LHCN-M2 (cell line): ENCODE measurements at places on chromosomes 4 and X.
A peak's percentile ranks its signal among the peaks of the same experiment; 100 is the strongest.

- DNase-seq, result no peak
These were observed 1092.3 kb downstream of the ARAP2 start for GRCh38 chr4:35151816-35152572.

- DNase-seq, result peak; percentile 56
These were observed 58.6 kb upstream of the GK2 start for GRCh38 chr4:79466621-79467020.

- DNase-seq, result no peak
These were observed 124.9 kb downstream of the CBLL2 start for GRCh38 chrX:22397566-22397965.

DNA sequence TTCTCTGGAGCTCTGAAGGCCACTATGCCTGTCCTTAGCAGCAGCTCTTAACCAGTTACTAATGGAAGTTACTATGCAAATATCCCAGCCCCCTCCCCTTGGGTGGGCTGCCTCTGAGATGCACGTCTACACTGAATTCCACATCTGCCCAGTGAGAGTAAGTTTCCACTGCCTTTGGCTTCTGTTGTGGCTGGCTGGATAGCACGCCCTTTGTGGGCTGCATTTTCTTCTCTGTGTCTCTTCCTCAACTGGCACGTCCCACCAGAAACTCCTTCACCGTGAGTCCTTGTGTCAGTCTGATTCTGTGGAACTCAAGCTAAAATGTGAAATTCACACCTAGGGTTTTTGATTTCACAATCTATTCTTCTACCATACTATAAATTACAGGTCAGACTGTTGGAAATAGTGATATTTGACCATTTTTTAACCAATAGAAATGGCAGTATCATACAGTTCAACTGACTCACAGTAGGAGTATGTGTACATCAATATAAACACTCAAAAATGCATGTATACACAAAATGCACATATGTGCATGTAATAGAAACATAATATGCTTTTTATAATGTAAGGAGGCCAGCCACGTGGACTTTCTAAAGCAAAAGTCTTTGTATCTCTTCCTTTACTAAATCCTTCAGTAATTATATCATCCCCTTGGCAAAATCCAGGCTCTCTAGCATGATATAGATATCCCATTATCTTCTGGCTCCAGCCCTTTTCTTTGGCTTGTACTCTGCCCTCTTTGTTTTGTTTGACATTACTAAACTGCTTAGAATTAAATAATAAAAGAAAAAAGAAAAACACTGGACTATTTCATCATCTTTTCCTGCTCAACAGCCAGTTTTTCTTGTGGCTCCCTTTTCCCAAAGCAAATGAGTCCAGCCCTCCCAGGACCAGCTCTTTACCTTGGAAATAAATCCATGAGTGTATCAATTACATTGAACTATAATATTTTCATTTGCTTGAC is 33.2 kb upstream of the LDB2 start:
- DNase-seq, result no peak

- DNase-seq, result no peak
These were observed 33.2 kb downstream of the LRPAP1 start for GRCh38 chr4:3498901-3499510.

- DNase-seq, result no peak
These were observed 1.0 kb downstream of the SHISA3 start for GRCh38 chr4:42398171-42398870.

- DNase-seq, result no peak
These were observed 20.1 kb upstream of the UVSSA start for GRCh38 chr4:1326751-1327525.

- DNase-seq, result no peak
These were observed 34.6 kb upstream of the TBC1D9 start for GRCh38 chr4:140790765-140791164.

- peak; percentile 64 for DNase-seq
These were observed 69.5 kb downstream of the PDE5A start for GRCh38 chr4:119559044-119559647.

- DNase-seq, result peak; percentile 75
These were observed 292.9 kb downstream of the TLL1 start for GRCh38 chr4:166165829-166166420.

- no peak for DNase-seq
These were observed 153.9 kb downstream of the PCDH18 start for GRCh38 chr4:137378393-137378792.

DNA sequence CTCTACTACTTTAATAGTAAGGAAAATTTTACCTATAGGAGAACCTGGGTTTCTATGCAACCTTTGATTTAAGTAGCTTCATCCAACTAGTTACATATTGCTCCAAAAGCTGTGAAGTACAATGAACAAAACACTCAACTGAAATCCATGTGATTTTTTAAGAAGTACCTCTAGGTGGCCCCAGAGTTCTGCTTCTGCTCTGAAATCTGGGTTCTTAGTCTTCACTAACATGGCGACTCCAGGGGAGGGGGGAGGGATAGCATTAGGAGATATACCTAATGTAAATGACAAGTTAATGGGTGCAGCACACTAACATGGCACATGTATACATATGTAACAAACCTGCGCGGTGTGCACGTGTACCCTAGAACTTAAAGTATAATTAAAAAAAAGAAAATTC is 73.4 kb upstream of the MAGEB2 start:
- peak; percentile 51 for DNase-seq

DNA sequence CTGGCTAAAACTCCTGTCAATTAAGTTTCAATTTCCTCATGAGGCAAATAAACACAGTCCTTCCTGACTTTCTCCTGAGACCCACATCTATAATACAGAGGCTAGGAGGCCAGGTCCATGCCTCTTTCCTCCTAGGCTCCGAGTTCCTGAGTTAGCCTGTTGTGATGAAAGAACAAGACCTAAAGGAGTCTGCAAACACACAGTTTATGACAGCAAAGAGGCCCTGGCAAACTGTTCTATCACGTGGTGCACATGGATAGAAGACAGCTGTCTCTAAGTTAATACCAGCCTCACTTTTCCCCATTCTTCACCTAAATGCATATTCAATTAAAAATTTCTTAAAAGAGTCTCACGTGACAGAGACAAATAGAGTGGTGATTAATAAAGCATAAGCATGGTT is 145.2 kb downstream of the TET2 start:
- peak; percentile 18 for DNase-seq
